ENCODE measurements at places on chromosomes 16 and 17.
A peak's percentile ranks its signal among the peaks of the same experiment; 100 is the strongest.

- no peak for DNase-seq
Measured at GRCh38 chr17:3915581-3915994, 677 bp downstream of the P2RX1 start.

GRCh38 chr17:44533533-44534246, 23.6 kb upstream of the FZD2 start:
- peak; percentile 73 for DNase-seq

DNA sequence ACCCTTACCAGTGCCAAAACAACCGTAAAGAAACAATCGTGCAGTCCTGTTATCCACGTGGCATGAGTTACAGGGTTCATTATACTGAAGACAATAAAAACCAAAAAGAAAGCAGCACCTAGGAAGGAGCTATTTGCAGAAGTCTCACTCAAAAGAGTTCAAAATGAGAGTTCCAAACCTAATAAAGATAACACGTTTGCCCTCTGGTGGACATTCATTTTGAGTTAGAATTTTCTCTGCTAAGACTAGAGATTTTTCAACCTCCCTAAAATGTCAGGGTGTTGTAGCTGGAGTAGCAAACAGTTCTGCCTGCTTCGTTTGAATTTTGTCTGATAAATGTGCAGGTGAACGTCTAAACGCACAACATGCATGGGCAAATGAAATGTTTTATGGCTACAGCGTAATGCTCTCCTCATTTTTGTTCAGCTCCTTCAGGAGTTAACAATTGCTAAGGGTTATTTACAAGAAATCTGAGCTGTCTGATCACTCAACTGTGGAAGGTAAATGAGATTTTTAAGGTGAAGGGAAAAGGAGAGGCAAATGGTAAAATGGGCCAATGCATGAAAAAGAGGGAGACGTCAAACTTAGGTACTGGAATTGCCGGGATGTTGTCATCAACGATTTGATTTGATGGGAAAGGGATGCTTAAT, 1067.9 kb upstream of the EEF2KMT start:
- no peak for DNase-seq

- DNase-seq, result no peak
Measured at GRCh38 chr17:55830699-55831471, 80.0 kb downstream of the PCTP start.

DNA sequence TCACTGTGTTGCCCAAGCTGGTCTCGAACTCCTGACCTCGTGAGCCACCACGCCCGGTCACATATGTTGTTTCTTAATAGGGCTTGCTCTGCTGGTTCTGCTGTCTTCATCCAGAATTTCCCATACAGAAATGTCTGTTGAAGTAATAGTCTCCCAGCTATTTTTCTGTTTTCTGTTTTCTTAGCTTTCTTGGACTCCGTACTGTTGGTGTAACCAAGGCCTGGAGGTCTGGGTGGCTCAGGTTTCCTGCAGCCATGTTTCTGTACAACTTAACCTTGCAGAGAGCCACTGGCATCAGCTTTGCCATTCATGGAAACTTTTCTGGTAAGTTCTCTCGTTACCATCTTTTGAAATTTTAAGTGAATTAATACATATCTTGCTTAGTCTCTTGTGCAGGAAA, 2.8 kb downstream of the SF3B3 start:
- DNase-seq, result no peak

DNA sequence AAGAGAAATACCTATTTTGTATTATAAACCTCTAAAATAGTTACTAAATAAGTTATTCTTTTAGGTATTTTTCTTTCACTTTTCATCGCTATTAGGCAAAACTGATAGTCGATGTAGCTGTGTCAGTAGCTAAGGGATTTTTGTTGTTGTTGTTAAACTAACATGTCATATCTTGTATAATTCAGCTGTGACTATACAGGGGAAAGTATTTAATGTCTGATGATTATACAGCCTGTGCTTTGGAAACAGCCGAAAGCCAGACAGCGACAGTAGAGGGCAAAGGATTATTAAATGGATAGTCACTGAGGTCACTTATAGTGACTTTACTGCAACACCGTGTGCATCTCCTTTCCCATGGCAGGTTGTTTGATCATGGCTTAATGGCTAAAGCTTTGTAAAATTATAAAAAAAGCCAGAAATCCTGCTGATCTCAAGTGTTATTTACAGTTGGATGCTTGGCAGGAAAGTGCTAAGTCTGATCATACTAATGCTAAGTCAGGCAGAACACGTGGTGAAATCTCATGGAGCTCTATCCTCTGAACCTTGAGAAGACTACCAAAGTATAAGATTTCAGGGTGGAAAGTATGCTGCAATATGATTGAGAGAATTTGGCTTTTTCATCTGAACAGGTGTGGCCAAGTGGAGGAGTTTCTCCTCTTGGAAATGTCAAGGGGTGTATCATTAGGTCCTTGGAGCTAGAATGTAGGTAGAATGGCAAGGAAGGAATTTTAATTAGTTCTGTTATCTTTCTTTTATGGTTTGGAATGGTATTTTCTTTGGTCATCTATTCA, 88.4 kb downstream of the FTO start:
- no peak for DNase-seq

DNA sequence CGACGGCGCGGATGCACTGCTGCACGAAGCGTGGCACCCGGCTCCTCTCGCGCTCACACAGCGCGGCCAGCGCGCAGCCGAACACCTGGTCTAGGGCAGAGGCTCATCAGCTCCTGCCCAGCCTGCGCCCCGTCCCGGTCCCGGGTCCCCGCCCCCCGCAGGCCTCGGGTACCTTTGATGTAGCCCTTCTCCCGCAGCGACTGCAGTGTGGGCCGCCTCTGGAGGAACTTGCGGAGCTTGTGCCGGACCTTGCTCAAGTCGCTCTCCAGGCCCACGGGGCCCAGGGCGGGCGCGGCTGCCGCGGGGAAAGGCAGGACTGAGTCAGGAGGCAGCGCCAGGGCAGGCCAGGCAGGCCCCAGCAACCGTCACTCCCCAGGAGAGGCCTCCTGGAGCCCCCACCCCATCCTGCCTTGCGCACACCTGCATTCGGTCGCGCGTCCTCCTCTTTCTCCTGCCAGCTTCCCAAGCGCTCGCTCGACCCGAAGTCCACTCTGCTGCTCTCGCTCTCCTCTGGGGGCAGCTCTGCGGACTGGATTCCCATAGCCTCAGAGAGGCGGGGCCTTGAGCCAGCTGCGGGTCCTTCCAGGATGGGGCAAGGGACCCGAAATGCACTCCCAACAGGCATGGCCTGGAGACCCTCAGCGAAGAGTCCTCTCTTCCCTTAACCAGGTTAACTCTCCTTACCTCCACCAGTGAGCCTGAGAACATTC, 36.0 kb downstream of the ARHGAP27 start:
- no peak for DNase-seq

DNA sequence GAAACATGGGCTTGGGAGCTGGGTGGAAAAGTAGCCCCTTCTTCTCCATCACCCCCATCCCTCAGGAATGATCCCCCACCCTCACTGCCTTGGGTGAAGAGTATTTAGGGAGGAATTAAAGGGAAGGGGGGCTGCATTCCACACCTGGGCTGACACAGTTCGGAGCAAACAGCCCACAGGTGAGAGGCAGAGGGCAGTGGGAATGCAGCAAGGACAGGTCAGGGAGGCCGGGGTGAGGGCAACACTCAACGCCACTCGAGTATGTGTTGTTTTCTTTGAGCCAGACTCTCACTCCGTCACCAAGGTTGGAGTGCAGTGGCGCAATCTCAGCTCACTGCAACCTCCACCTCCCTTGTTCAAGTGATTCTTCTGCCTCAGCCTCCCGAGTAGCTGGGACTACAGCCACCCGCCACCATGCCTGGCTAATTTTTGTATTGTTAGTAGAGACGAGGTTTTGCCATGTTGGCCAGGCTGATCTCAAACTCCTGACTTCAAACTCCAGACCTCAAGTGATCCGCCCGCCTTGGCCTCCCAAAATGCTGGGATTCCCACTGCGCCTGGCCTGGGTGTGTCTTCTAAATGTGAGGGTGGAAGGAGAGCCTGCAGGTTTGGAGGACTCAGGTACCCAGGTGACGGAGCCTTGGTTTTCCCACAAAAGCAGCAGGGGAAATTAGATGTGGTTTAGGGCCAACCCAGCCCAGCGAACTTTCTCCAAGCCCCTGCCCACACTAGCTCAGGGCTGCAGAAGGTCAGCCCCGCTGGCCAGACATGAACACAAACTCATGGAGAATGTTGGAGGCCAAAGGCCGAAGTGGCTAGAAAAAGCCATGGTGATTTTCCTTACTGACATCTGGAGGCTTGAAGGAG, 21.2 kb upstream of the ITGA3 start:
- no peak for DNase-seq

DNA sequence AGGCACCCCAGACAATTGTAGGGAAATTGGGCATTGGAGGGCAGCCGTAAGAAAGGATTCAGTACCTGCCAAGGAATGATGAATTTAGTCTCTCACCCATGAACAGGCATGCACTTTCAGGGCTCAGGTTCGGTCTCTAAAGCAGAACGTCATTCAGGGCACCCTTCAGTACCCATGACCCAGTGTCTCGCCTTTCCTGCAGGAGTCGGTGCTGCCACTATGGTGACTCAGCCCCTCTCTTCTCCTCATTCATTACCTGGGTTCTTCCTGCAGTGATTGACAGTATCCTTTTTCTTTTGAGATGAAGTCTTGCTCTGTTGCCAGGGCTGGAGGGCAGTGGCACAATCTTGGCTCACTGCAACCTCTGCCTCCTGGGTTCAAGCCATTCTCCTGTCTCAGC, 8.4 kb downstream of the SOST start:
- no peak for DNase-seq

DNA sequence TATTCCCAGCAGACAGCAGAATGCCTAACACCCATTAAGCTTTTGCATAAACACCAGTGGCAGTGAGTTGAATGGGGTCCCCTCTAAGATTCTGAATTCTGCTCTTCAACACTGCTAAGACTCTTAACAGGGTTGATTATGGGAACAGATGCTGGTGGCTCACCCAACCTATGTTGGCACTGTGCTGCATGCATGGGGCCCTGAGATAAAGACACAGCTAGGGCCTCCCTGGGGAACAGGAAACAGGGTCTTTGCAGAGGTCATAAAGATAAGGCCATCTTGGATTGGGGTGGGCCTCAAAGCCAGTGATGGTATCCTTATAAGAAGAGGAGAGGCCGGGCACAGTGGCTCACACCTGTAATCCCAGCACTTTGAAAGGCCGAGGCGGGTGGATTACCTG, 190.8 kb downstream of the SLC39A11 start:
- no peak for DNase-seq

- DNase-seq, result no peak
Measured at GRCh38 chr16:5903153-5903552, 805.6 kb upstream of the EEF2KMT start.

GRCh38 chr16:74083541-74083940, 213.1 kb upstream of the PSMD7 start:
- DNase-seq, result no peak

GRCh38 chr16:4689864-4690704, 3.3 kb upstream of the NUDT16L1 start:
- DNase-seq, result no peak

DNA sequence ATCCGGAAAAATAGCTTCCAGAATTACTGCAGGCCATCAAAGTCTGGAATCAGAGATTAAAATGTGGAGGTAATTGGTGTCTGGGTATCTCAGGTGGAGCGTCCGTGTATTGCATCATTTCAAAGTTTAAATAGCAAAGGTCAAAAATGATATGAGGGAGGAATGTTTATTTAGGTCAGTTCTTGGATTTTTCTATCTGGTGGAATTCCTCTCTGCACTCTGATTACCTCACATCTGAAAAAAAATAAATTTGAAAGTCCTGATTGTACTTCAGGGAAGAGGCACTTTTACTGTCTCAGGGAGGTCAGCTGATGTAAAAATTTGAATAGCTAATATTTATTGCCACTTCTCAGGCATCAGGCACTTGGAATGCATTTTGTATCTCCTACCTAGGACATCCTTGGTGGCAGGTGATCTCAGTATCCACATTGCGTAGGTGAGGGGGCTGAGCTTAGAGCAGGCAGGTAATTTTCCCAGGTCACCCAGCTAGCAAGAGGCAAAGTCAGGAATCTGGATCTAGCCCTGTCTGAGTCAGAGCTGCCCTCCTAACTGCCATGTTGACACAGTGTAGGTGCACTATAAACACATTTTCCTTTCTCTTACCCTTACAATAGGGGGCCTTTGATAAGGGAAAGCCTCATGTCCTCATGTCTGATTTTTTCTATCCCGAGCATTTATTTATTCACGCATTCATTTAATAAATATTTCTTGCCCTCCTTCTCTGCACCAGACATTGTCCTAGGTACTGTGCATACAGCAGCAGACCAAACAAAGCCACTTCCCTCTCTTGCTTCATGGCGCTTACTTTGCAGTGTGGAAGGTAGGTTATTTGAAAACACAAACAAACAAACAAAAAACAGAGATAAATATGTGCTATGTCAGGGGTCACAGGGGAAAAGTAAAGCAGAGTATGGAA, 454.3 kb downstream of the HAPSTR1 start:
- no peak for DNase-seq

DNA sequence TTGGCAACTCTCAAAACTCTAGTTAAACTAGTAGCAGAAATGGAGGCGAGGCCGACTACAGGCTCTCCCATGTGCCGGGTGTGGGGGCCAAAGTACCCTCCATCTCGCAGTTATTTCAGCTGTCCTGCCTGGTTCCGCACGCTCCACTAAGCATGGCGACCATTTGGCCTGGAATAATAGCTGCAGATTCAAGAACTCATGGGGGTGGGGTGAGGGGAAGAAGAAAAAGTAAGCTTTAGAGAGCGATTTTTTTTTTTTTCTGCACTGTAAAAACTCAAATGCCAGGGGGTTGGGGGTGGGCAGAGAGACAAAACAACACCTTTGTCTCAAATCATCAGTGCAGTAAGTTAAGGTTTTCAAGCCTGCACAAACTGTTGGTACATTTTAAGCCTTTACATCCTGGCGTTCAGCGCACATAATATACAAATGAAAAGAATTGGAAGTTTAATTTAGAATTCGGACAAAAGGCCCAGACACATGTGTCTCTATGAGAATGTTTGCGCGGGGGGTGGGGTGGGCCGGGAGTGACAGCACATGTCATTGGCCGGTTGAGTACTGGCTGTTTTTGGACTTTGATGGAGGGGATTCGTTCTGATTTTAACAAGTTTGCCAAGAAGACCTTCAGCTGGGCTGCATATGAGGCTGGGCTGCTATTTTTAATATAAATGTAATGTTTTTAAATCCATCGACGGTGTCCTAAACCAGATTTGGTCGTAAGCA, 694.7 kb upstream of the SALL1 start:
- no peak for DNase-seq

GRCh38 chr16:12176051-12176450, 199.5 kb downstream of the SNX29 start:
- no peak for DNase-seq

GRCh38 chr17:74491626-74492025, 25.2 kb downstream of the CD300A start:
- no peak for DNase-seq

GRCh38 chr16:11236461-11237254, 19.3 kb downstream of the SOCS1 start:
- DNase-seq, result no peak

DNA sequence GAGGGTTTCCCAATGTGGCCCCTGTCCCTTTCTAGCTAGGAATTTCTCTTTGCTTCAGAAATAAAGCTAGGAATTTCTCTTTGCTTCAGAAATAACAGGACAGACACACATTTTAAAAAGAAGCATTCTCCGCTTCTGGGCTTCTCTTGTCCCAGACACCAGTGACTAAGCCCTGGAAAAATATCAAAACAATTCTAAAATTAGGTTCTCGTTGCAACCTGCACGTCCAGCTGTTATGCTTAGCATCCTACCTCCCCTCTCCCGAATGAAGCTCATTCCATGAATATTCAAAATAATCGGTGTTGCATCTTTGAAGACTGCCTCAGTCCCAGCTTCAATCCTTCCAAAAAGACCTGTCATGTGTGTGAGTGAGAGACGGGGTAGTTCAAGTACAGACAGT, 45.6 kb upstream of the WSCD1 start:
- no peak for DNase-seq

Measured in anterior cingulate cortex (tissue), 58 donors.